Effector memory CD4-positive, alpha-beta T cell (primary cell): ENCODE measurements at places on chromosomes 6 and 20.
A peak's percentile ranks its signal among the peaks of the same experiment; 100 is the strongest.

- no peak overlapping the region for H3K4me3 ChIP-seq
- H3K27me3 ChIP-seq, result no peaks in the 10 kb centered on the region
- H3K4me1 ChIP-seq, result no peaks in the 10 kb centered on the region
- no peaks in the 10 kb centered on the region for H3K36me3 ChIP-seq
- no peak overlapping the region for H3K27ac ChIP-seq
- no peak for DNase-seq
Observed at GRCh38 chr20:46699651-46700359, 9.6 kb upstream of the SLC2A10 start.

DNA sequence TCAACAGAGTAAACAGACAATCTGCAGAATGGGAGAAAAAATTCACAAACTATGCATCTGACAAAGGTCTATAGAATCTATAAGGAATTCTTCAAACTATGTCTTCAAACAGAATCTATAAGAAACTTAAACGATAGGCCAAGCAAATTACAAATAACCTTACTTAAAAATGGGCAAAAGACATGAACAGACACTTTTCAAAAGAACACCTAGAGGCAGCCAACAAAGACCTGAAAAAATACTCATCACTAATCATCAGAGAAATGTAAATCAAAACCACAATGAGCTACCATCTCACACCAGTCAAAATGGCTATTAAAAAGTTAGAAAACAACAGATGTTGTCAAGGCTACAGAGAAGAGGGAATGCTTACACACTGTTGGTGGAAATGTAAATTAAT, 81.3 kb downstream of the ID4 start:
- H3K4me1 ChIP-seq, result no peaks in the 10 kb centered on the region
- H3K27ac ChIP-seq, result no peak overlapping the region
- no peaks in the 10 kb centered on the region for H3K36me3 ChIP-seq
- H3K4me3 ChIP-seq, result no peak overlapping the region

GRCh38 chr6:96345501-96345900, 176.1 kb upstream of the UFL1 start:
- no peak for DNase-seq
- no peaks in the 10 kb centered on the region for H3K4me1 ChIP-seq
- no peaks in the 10 kb centered on the region for H3K27me3 ChIP-seq

GRCh38 chr6:39808964-39809363, 16.8 kb downstream of the DAAM2 start:
- no peaks in the 10 kb centered on the region for H3K4me1 ChIP-seq
- no peaks in the 10 kb centered on the region for H3K27me3 ChIP-seq
- H3K36me3 ChIP-seq, result no peaks in the 10 kb centered on the region

DNA sequence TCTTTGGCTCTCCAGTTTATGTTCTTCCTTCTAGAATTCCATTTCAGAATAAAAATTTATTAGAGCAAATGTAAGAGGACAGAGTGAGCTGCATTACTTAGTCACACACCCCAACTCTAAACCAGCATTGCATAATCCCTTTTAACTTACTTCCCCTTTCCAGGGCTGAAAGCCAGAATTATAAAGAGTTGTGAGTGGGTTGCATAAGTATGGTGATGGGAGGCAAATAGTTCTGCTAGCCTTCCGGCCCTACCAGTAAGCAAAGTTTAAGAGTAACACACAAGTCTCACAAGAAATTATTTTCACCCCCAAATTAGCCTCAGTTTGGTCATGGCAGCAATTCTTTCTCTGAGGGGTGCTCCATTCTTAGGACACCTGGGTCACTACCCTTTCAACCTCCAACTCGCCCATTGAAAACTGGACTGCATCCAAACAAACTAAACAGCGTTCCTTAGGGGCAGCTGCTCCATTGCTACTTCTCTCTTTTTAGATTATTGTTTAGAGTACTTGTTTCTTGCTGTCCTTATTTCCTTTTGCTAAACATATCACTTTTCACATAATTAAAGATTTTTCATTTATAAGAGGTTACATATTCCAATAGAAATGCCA, 1.6 kb downstream of the KIAA0408 start:
- H3K4me3 ChIP-seq, result no peak overlapping the region
- no peak for DNase-seq
- no peaks in the 10 kb centered on the region for H3K4me1 ChIP-seq

- no peak overlapping the region for H3K4me3 ChIP-seq
- no peak overlapping the region for H3K27ac ChIP-seq
- no peaks in the 10 kb centered on the region for H3K36me3 ChIP-seq
- no peaks in the 10 kb centered on the region for H3K27me3 ChIP-seq
Observed at GRCh38 chr6:12431023-12431422, 140.9 kb downstream of the EDN1 start.

GRCh38 chr20:41086402-41087324, 50.7 kb upstream of the PLCG1 start:
- no peaks in the 10 kb centered on the region for H3K27me3 ChIP-seq
- peaks cover 8% of the 10 kb centered on the region for H3K4me1 ChIP-seq
- H3K36me3 ChIP-seq, result peaks cover 34% of the 10 kb centered on the region
- DNase-seq, result no peak
- H3K27ac ChIP-seq, result no peak overlapping the region
- no peak overlapping the region for H3K4me3 ChIP-seq

- H3K36me3 ChIP-seq, result no peaks in the 10 kb centered on the region
- no peaks in the 10 kb centered on the region for H3K27me3 ChIP-seq
- H3K4me1 ChIP-seq, result no peaks in the 10 kb centered on the region
- DNase-seq, result no peak
- H3K27ac ChIP-seq, result no peak overlapping the region
Observed at GRCh38 chr6:151012321-151013294, 147.1 kb downstream of the MTHFD1L start.

GRCh38 chr20:63230800-63231268, 4.9 kb upstream of the BIRC7 start:
- H3K36me3 ChIP-seq, result no peaks in the 10 kb centered on the region
- no peak overlapping the region for H3K27ac ChIP-seq
- H3K4me3 ChIP-seq, result no peak overlapping the region
- H3K27me3 ChIP-seq, result no peaks in the 10 kb centered on the region
- no peak for DNase-seq

GRCh38 chr6:161292650-161293281, 18.9 kb upstream of the AGPAT4 start:
- H3K27me3 ChIP-seq, result no peaks in the 10 kb centered on the region
- H3K36me3 ChIP-seq, result no peaks in the 10 kb centered on the region
- H3K27ac ChIP-seq, result no peak overlapping the region
- no peak for DNase-seq
- H3K4me3 ChIP-seq, result no peak overlapping the region

DNA sequence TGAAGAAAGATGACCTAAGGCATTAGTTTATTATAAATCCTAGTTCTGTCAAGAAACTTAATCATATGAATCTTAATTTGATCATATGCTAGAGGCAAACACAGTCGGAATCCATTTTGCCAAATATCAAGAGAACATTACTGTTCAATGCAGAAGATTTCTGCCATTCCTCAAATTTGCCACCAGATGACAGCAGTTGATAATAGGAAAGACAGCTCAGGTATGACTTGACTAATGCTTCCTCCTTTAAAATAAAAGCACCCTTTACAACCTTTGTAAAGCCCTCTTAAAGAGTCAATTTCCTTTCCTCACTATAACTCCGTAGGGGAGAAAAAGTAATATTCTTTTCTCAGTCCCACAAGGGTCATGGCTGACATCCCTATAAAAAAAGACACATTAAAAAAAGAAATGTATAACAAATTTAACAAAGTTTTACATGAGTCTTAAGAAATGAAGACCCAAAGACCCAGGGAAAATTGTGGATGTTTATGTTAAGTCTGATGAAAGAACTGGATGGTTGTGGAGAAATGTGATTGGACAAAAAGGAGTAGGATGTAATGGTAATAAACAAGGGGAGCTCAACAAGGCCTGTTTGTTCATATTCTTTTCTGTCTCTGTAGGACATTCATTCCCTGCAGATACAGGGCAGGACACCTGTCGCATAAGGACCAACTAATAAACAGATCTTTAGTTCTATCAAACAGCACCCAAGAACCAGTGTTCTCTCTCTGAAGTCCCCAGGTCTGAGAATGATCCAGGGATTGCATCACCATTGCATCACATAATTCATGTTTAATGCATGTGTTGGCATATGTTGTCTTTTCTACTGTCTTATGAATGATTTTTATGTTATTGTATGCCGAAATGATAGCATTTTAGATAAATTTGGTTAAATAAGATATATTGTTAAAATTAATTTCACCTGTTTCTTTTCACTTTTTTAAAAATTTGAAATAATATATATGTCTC, 23.0 kb upstream of the IL17A start:
- no peak overlapping the region for H3K27ac ChIP-seq
- no peak for DNase-seq
- no peak overlapping the region for H3K4me3 ChIP-seq
- H3K27me3 ChIP-seq, result no peaks in the 10 kb centered on the region
- H3K36me3 ChIP-seq, result no peaks in the 10 kb centered on the region
- H3K4me1 ChIP-seq, result no peaks in the 10 kb centered on the region

- H3K4me1 ChIP-seq, result peaks cover 14% of the 10 kb centered on the region
- no peaks in the 10 kb centered on the region for H3K36me3 ChIP-seq
- H3K4me3 ChIP-seq, result no peak overlapping the region
- no peaks in the 10 kb centered on the region for H3K27me3 ChIP-seq
- no peak for DNase-seq
- H3K27ac ChIP-seq, result no peak overlapping the region
Observed at GRCh38 chr20:50188287-50188688, 2.3 kb upstream of the CEBPB start.

GRCh38 chr6:32192608-32193039, at the start of gene GPSM3:
Gene GPSM3, minus strand, starts transcription at chr6:32192643. Its CDS starts 130 bp downstream, at chr6:32192513.
- peak within 1 kb of the TSS; percentile 96 for H3K4me3 ChIP-seq
- peaks cover 44% of the 10 kb centered on the region for H3K4me1 ChIP-seq
- no peaks in the 10 kb centered on the region for H3K27me3 ChIP-seq
- peak within 1 kb of the TSS; percentile 95 for H3K27ac ChIP-seq

GRCh38 chr6:68572525-68572924, 62.6 kb upstream of the ADGRB3 start:
- no peaks in the 10 kb centered on the region for H3K27me3 ChIP-seq
- H3K36me3 ChIP-seq, result no peaks in the 10 kb centered on the region
- no peak for DNase-seq
- H3K4me3 ChIP-seq, result no peak overlapping the region
- H3K27ac ChIP-seq, result no peak overlapping the region
- H3K4me1 ChIP-seq, result no peaks in the 10 kb centered on the region

DNA sequence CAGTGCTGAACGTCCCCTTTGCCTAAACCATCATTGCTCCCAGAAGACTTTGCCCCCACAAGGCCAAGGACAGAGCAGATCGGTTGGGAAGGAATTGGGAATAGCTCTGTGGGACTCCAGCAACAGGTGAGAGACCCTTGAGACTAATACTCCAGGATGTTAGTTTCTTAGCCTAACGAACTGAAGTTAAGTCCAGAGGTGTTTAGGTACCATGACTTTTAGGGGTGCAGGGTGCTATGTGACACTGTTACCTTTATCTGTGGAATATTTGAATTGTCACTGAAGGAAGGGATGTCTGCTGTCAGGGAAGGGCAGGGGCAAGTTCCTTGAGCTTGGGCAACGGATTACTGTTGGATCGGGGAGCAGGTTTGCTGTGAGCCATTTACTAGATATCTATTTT, 1.9 kb downstream of the BLCAP start:
- H3K27me3 ChIP-seq, result no peaks in the 10 kb centered on the region
- H3K27ac ChIP-seq, result no peak overlapping the region
- no peak for DNase-seq
- H3K4me1 ChIP-seq, result peaks cover 30% of the 10 kb centered on the region
- no peak overlapping the region for H3K4me3 ChIP-seq
- no peaks in the 10 kb centered on the region for H3K36me3 ChIP-seq

GRCh38 chr6:105178110-105178509, 1.7 kb downstream of the POPDC3 start:
- H3K4me1 ChIP-seq, result no peaks in the 10 kb centered on the region
- peaks cover 4% of the 10 kb centered on the region for H3K27me3 ChIP-seq
- H3K4me3 ChIP-seq, result no peak overlapping the region
- no peak for DNase-seq

DNA sequence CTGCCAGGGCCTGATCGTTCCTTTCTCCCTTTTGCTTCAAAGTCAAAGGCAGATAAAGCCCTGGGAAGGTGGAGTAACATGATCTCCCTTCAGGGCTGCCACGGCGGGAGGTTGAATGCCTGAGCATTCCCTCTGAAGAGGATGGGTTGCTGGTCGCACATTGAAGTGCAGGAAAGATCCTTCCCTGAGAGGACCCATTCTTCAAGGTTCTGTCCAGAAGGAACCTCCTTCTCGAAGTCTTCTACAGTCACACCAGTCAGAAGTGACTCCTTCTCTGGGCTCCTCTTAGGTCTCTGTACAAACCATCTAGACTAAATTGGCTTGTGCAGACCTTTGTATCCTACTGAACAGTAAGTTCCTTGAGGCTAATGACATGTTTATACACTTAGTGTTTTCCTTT, 192.6 kb upstream of the VGLL2 start:
- no peak overlapping the region for H3K4me3 ChIP-seq
- no peaks in the 10 kb centered on the region for H3K36me3 ChIP-seq
- DNase-seq, result no peak
- H3K27me3 ChIP-seq, result no peaks in the 10 kb centered on the region
- H3K4me1 ChIP-seq, result no peaks in the 10 kb centered on the region
- no peak overlapping the region for H3K27ac ChIP-seq

- H3K27ac ChIP-seq, result no peak overlapping the region
- peaks cover 22% of the 10 kb centered on the region for H3K27me3 ChIP-seq
- H3K36me3 ChIP-seq, result no peaks in the 10 kb centered on the region
- H3K4me3 ChIP-seq, result no peak overlapping the region
- H3K4me1 ChIP-seq, result peaks cover 14% of the 10 kb centered on the region
Observed at GRCh38 chr6:43773050-43773979, 3.3 kb downstream of the VEGFA start.

GRCh38 chr6:14270925-14271788, 153.6 kb downstream of the CD83 start:
- H3K4me1 ChIP-seq, result peaks cover 10% of the 10 kb centered on the region
- no peak overlapping the region for H3K27ac ChIP-seq
- no peaks in the 10 kb centered on the region for H3K36me3 ChIP-seq
- H3K4me3 ChIP-seq, result no peak overlapping the region
- H3K27me3 ChIP-seq, result no peaks in the 10 kb centered on the region

DNA sequence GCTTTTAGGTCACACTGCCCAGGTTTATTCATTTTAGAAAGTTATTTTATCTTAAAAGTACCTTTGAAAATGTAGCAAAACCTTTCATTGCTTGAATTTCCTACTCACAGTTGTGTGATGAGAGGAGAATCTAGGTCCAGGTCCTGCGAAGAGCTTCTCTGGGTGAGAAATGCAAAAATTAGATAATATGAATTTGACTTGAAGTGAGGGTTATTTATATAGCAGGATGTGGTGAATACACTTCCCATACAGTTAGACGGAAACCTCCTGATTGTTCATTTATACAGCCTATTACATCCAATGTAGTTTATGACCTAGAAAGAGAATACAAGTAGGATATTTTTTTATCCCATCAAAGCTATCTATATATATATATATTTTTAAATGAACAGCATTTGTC, 30.5 kb downstream of the CDKAL1 start:
- peaks cover 4% of the 10 kb centered on the region for H3K4me1 ChIP-seq
- no peaks in the 10 kb centered on the region for H3K27me3 ChIP-seq
- no peaks in the 10 kb centered on the region for H3K36me3 ChIP-seq
- H3K4me3 ChIP-seq, result no peak overlapping the region
